ENCODE measurements at places on chromosomes 1 and 21.

- DNase-seq = no peak
Observed at GRCh38 chr1:164495905-164496304, 63.1 kb upstream of the PBX1 start.

DNA sequence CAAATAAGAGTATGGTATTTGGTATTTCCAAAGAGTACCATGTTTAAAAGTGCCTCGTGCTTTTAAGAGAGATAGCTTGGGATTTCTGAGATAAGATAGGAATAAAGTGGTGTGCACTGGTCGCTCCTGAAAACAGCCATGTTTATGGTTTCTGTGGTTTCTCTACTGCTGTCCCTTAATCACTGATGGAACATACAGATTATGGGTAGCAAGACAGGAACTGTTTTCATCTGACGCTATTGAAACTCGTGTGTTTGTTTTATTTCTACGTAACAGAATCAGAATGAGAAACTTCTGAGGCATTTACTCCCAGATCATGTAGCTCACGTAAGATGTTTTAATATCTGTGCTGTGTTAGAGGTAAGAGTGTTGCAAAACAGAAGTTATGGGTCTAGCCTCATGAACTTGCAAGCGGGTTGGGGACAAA is 126.0 kb downstream of the KIAA0319L start:
- peak; percentile 99 for DNase-seq

GRCh38 chr1:35915693-35916092 is 15.2 kb upstream of the AGO3 start:
- no peak for DNase-seq

DNA sequence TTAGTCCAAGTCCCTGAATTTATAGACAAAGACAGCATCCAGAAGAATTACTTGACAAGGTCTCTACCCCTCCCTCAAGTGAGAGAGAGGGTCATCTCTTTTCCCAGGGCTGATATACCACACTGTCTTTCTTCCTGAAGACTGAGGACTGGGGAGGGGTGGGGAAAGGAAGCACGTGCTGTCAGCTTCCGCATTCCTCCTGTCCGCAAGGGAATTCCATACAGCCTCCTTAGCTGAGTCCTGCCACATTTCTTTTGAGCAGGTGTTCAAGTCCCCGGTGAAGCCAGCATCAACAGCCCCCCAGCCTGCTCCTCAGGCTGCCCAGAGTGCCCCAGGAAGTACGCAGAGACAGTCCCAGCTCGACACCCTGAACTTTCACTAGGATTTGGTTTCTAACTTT is 34.2 kb downstream of the PCAT6 start:
- peak; percentile 50 for DNase-seq

- DNase-seq = peak; percentile 79
Observed at GRCh38 chr1:234980291-234980644, 148.4 kb downstream of the TOMM20 start.

GRCh38 chr1:214850432-214851050 is 232.0 kb upstream of the KCNK2 start:
- DNase-seq = peak; percentile 96

DNA sequence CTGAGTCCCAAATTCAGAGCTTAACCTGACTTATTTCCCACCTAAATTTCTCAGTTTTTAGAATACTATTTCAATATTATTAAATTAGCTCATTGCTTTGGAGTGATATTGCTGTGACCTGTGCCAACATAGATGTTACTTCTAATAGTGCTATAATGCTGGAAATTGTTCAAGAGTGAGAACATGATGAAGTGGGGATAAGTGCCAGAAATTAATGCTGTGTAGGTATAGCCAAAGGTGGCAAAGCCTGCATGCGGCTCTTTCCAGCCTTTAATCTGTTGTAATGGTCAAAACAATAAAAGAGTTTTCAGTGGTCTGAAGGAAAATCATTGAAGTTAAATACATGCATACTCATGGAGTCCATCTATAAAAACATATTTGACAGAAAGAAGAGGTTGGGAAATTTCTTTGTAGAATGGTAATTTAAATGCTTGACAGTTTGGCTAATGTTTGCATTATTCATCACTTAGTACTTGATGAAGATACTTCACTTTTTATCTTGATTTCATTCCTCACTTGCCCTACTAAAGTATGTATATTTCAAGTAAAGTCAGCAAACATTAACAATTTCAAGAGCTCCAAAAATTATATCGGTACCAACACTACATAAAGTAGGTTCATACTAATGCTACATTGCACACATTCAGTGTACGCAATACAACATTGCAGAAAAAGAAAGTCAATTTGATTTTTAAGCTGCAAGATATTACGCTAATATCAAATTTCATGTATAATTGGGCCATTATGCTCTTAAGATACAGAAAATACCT is 82.1 kb downstream of the OLFM3 start:
- no peak for DNase-seq

DNA sequence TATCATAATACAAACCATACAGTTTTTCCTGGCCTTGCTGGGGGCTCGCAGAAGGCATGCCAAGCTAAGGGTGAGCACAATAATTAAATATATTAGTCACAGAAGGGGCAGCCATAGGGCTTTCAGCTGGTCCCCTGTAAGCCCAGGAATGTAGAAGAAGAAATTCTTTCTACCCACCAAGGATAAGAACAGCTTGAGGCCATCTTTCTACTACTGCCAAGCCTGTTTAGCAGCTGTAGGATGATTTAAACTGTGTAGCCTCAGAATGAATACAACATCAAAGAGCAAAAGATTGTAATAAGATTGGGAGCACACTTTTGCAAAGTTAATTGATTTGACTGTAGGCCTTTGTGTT is 171.5 kb downstream of the LRRC7 start:
- no peak for DNase-seq

DNA sequence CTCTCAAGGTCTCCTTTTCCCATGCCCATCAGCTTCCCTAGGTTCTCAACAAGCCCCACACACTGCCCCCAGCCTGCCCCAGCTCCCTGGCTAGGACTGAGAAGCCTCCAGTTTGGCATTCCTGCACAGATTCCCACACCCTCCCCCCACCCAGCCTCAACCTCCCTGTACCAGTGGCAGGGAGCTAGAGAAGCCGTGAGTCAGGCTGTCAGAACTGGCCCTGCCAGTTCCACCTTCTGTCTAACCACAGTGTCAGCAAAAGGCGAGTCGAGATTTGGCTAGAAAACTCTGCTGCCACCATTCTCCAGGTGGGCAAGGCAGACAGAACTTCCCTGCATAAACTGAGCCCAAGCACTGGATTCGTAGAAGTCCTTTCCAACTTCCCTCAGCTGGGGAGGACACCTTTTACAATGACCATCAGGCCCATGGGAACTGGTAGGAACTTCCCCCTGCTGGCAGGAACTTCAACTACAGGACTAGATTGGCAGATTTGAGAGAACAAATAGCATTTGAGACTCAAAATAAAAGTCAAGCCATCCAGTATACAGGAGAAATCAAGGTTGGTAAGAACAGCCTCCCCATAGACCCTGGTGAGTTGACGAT is 31.0 kb downstream of the TNNT2 start:
- peak; percentile 48 for DNase-seq

- no peak for DNase-seq
Observed at GRCh38 chr1:74415935-74416334, 96.5 kb downstream of the LRRC53 start.

GRCh38 chr21:32572574-32573420 is 12.5 kb downstream of the TCP10L start:
- no peak for DNase-seq

GRCh38 chr1:158285756-158286241 is 3.9 kb upstream of the CD1C start:
- no peak for DNase-seq

DNA sequence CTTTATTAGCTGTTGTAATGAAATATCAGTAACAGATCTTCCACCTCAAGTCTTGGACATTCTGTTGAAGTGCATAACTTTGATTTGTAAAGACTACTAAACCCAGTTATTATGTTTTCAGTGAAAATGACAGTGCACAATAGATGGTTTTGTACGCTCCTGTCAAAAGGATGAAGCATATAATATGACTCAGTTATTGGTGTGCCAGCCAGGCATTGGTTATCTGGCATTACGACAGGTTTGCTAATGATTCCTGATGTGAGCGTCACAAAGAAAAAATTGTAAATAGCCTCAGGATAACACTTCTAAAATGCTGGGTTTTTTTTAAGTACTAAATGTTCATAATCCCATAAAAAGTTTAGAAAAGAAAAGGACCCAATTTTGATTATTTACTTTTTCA is 147.9 kb downstream of the MAGI3 start:
- DNase-seq = no peak

DNA sequence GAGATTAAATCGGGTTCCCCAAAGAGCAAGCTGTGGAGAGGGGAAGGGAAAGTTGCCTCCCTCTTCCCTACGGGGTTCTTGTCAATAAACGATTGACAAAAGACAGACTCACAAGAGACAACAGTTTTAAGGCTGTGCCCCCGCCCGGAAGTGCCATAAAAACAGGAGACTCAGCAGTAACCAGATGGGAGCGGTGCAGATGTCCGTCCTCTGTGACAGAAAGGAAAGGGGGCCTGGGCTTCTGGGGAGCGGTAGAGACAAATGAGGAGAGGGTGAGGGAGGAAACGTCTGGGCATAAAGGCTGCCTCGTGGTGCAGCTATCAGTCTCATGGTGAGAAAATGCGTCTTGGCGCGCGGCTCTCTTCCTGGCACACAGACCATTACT is 5.9 kb downstream of the TP73 start:
- no peak for DNase-seq

GRCh38 chr1:218867941-218868626 is 305.6 kb upstream of the LYPLAL1 start:
- DNase-seq = peak; percentile 71

DNA sequence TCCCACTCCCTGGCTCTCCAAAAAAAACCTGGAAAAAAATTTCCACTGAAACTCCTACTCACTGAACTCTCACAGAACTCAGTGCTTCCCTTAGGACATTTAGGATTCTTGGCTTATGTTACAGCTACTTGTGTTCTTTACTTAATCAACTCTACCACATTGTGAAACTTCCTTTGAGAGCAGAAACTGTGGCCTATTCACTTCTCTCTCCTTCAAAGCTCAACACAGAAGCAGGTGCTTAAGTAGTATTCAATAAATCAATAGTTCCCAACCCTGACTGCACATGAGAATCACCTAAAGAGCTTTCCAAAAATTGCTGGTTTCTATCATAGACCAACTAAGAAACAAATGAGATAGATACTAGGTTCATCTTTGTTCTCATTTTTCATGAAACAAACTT is 67.9 kb upstream of the DMRTA2 start:
- DNase-seq = peak; percentile 9

- no peak for DNase-seq
Observed at GRCh38 chr1:202811296-202812175, 782 bp downstream of the PCAT6 start.

DNA sequence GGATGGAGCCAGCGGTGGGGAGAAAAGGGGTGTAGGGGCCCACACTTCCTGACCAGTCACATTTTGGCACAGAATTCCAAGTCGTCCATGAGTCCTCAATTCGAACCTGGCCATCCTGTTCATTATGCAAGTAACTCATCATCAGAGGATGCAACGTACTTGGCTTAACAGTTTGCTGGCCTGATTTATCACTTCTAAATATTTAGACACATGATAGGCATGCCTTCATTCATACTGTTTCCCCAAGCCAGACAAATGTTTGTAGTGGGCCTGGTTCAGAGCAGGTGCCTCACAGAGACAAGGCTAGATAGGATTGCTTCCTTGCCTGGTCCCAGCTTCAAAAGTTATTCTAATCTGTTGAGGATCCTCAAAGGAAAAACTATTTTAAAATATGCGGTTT is 66.7 kb downstream of the WLS start:
- no peak for DNase-seq

DNA sequence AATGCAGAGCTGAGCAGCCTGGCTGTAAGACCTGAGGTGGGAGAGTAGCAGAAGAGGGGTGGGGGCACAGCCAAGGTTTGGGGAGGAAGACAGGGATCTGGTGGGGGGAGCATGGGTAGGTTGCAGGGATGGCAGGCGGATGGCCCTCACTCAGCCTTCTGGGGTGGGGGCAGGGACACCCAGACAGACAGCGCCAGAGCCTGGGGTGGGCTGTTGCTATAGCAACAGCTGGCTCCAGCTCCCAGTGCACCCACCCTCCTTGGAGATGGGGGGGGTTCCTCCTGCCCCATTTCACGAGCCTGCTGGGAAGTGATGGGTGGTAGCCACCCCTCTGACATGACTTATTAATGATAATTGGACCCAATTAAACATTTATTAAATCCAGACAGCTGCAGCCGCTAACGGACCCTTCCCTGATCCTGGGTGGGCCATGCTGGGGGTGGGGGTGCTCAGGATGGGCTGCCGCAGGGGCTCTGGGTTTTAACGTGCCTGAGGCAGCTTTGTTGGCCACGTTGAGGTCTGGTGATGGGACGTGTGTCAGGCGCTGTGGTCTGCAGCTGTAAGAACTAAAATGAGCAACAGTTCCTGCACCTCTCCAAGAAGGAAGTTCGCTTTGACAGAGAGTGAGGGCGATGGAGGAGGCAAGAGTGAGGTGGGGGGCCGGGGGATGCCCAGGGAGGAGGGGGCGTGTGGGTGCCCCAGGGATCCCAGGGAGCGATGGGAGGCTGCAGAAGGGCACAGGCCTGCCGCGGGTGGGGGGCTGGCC is 19.4 kb downstream of the AGRN start:
- DNase-seq = no peak

DNA sequence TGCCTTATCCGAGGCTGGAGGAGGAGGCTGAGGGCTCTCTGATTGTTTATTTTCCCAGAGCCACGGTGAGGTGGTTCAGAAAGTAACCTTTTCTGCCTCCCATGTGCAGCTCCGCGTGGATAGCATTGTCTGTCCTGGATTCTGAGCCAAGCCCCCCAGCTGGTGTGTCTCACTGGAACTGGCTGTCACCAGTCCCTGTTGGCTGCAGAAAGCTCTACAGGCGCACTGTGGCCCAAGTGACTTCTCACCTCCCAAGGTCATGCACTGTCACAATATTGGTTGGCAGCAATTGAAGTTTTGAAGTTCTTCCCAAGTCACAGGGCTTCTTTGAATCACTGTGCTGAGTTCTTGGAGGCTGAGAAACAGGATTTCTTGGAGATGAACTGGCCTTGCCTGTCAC is 8.2 kb downstream of the BMP8A start:
- no peak for DNase-seq

All from amniotic epithelial cell (primary cell).